ENCODE measurements at places on chromosomes 4 and X. TPM values are rescaled to one million over a fixed set of nuclear protein-coding genes. Genes with fewer than 3 reads are reported as not detected.
A peak's percentile ranks its signal among the peaks of the same experiment; 100 is the strongest.

DNA sequence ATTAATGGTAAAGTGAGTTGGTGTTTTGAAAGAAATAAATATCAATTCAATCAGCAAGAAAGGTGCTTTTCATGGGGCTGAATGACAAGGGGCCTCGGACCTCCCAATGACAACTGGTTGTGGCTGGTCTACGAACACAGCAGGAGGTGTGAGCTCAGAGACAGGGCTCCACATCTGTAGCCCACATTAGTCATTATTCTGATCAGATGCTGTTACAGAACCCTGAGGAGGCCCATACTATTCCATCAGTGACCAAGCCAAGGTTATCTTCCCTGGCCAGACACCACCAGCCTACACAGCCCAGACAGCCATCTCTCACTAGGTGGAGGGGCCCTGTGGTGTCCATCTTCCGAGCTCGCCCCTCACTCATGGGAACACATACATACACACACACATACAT lies 168.8 kb downstream of the SH3KBP1 start:
- DNase-seq, result no peak

The TFDP3 gene
- not detected for total RNA-seq

GRCh38 chr4:153757407-153757806 lies 2.4 kb downstream of the RNF175 start:
- DNase-seq, result peak; percentile 30

The SERPINA7 gene
- total RNA-seq, result not detected

The GSX2 gene
- total RNA-seq, result not detected

The TIGD4 gene
- total RNA-seq, result 2.0 TPM

DNA sequence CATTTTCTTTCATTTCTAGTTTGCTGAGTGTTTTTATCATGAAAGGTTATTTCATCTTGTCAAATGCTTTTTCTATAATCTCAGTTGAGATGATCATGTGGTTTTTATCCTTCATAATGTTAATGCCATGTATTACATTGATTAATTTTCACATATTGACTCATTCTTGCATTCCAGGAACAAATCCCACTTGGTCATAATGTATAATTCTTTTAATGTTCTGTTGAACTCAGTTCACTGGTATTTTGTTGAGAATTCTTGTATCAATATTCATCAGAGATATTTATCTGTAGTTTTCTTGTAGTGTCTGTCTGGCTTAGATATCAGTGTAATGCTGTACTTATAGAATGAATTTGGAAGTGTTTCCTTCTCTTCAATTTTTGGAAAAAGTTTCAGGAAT lies 16.7 kb upstream of the LHFPL1 start:
- DNase-seq, result no peak

DNA sequence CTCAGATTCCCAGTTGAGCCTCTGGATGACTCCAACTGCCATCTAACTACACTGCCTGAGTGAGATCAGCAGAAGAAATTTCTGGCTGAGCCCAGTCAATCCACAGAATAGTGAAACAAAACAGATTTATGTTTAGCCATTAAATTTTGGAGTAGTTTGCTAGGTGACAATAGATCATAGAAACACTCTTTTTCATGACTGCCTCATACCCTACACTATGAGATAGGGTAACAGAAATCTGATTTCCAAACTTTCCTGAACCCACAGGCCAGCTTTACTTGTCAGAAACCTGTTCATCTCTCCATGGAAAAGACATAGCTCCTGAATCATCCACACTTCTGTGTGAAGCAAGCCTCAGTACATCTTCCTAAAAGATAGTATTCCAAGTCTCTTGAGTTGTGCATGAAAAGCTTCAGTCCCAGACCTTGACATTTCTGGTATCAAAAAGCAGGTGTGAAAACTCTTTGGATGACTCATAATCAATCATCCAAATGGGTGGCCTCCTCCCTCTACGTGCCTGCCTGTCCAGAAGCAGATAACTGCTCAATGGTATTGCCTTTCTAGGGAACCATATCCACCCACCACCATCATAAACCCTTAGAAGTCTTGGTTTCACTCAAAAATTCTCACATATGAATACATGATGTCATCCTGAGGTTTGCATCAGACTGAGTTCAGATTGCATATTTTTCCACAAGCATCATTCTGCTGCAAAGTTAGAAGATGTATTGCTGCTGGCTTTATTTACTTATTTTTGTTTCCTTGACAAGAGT lies 47.5 kb upstream of the RAP2C start:
- DNase-seq, result no peak

- no peak for DNase-seq
These were observed 238.1 kb downstream of the PALLD start for GRCh38 chr4:168734703-168735678.

- no peak for DNase-seq
These were observed 126.8 kb downstream of the NFKB1 start for GRCh38 chr4:102627831-102628523.

The BRS3 gene
- not detected for total RNA-seq

DNA sequence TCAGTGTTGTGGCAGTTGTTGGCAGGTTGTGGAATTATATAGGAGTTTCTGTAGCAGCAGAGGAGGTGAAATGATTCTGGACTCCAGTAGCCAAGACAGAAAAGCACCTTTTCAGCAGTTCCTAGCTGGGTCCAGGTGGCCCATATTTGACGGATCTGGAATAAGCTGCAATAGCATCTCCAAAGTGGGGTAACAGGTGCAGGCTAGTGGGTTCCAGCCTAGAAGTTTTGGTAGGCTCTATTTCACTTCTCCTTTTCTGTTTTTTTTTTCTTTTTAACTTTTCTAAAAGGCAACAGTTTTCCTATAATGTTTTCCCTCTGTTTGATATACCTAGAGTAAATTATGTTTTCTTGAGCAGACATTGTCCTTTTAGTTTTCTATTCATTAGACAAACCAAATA lies 392.5 kb downstream of the C4orf33 start:
- DNase-seq, result no peak

GRCh38 chrX:1391370-1391706 lies 575 bp downstream of the SLC25A6 start:
- no peak for DNase-seq

DNA sequence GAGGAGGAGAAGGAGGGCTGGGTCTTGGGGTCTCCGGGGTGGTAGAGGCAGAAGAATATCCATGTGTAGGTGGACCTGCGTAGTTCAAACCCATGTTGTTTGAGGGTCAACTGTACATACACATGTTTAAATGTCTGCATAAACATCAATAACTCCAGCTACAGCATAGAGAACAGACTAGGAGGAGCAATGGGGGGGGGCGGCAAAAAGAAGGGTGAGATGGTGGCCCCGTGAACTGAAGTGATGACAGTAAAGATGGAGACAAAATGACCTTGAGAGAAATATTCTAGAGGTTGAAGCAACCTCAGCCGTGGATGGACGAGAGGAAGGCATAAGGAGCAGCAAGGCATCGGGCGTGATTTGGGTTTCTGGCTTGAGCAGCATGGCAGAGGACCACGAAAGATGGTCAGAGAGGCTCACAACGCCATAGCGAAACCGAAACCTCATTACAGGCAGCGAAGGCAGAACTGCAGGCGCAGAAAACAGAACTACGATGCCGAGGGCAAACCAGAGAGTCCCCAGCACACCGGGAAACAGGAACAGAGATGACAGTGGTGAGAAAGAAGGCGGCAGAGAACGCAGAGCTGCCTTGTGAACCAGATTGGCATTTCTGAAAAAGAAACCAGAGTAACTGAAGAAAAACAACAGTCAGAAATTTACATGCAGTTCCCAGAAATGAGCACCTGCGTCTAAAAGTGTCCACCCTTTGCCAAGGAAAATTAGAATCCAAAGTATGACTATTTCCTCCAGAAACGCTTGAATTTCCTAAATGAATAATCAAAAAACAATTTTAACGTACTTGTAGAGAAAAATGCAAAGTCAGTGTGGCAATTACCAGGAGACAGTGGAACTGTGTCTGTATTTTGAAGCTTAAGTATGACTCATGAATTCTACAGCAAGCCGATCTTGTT lies 50.3 kb upstream of the ENPP6 start:
- DNase-seq, result peak; percentile 5

DNA sequence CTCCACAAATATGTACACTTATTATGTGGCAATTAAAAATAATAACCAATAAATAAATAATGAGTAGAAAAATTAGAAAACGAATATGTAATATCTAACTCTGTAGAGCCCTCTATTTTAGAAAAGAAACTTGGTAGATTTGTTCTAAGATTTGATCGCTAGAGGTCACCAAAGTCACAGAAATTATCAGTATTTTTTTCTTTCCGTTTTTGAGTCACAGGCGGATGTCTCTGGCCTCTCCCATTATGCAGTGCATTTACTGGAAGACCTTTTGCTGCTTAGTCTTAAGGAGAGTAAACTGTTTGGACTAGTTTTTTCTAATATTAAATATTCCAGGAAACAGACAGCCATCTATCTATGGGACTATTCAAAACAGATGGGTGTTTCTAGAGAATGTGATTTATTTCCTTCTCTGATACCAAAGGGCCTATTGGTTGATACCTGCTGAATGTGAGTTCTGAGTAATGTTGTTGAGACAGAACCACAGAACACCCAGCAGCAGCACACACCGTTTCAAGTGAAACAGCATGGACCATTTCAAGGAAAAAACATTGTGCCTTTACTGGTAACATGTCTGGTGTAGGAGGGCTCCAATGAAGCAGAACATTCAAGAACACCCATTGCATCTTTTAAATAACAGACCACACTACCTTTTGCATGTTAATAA lies 34.0 kb upstream of the GYPA start:
- DNase-seq, result no peak

The NAAA gene
- 2.7 TPM for total RNA-seq

The SHOX gene
- total RNA-seq, result 0.18 TPM

The NLGN4X gene
- 111 TPM for total RNA-seq

DNA sequence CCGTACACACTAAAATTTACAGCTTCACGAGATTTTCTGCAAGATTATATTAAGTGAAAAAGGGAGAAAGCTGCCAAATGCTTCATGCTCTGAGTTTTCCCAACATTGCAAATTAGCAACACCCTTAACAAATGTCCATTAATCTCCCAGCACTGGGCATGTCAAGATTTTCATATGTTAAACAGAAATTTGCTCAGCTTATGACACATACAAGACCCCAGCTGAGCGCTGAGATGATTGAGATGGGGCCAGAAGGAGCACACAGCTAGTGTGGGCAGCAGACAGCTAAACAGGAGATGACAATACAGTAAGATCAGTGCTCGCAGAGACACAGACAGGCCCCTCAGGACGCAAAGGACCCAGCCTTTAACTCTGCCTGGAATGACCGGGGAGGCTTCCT lies 208.8 kb downstream of the STK32B start:
- no peak for DNase-seq

The VBP1 gene
- total RNA-seq, result 83.9 TPM

DNA sequence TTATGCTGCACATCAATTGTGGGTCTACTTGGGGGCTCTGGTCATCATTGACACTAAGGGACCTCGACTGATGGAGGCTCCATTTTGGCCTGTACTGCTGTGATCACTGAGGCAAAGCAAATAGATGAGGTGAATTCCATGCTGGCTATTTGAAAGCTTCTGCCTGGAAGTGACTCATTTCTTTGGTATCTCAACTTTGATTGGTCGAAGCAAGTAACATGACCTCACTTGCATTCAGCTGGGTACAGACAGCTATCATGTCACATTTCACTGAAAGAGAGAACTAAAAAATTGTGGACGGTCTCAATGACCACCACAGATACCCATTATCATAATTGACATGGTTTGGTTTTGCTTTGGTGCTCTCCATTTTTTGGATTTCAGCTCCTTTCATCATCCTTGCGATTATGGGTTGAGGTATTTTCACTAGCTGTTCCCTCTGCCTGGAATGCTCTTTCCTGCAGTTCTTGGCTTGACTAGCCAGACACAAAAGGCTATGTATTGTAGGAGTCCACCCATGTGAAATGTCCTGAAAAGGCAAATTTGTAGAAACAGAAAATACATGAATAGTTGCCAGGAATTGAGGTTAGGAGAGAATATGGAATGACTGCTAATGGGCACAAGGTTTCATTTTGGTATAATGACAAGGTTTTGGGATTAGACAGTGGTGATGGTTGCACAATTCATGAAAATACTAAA lies 369.2 kb upstream of the LCORL start:
- no peak for DNase-seq

The ACE2 gene
- not detected for total RNA-seq

The MAGED4 gene
- 79.1 TPM for total RNA-seq

- no peak for DNase-seq
These were observed 20.2 kb upstream of the LRBA start for GRCh38 chr4:151035328-151035727.

DNA sequence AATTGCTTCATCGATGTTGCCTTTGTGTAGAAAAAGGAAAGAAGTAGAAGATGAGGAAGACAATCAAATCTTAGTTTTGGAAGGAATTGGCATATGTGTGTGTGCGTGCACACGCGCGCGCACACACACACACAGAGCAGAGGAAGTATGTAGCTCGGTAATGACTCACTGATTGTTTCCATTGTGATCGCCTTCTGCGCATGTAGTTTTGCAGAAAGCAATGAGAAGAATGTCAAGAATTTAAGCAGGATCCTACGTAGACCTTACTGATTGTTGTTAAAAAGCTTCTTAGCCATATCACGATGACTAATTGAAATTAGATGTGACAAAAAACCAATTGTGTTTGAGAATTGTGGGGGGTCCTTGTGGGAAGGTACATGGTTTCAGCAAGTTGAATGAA lies 12.8 kb upstream of the LIMCH1 start:
- peak; percentile 58 for DNase-seq

DNA sequence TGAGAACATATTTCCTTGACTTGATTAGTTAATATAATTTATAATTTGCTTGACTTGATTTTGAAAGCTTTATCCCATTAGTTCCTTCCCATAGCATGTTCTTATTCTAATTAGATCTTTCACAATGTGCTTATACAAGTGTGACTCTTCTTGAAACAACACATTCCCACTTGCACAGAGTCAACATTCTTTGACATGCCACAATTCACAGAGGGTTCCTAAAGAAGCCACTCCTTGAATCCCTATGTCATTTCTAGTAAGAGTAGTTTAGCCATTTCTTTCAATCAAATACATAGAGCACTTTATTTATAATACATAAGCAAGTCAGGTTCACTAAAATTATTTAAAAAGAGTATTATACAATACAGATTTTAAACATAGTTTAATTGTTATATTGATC lies 228.9 kb upstream of the GRID2 start:
- no peak for DNase-seq

- DNase-seq, result no peak
These were observed 57.8 kb downstream of the KIAA0232 start for GRCh38 chr4:6840062-6840976.

The STAG2 gene
- total RNA-seq, result 80.0 TPM

The PPP1R3F gene
- total RNA-seq, result 6.9 TPM

DNA sequence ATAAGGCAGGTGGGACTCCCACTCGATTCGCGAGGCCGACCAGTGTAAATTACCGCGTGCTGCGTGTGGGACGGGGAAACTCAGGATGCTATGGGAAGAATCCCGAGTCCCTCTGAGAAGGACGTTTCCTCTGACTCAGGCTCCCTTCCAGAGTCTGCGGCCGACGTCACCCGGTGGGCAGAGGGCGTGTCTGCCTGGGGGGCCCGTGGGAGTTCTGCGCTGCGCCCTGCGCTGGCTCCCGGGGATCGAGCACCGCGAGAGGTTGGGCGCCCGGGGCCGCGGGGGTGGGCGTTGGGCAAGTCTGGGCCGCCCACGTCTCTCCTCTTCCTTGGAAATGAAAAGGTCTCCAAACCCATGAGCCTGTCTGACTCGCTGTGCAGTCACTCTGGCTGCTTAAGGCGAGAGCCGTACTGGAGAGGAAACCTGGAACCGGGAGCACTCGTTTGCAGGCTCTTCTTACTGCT lies 568 bp downstream of the NIPAL1 start:
- DNase-seq, result peak; percentile 79

The MSX1 gene
- not detected for total RNA-seq

Data from H9 (cell line).